Activated T-cell treated with anti-CD3 and anti-CD28 coated beads for 4 hours (primary cell): ENCODE measurements at places on chromosomes 16 and 17.

GRCh38 chr16:28977703-28978662 lies 3.4 kb downstream of the SPNS1 start:
- DNase-seq = no peak

DNA sequence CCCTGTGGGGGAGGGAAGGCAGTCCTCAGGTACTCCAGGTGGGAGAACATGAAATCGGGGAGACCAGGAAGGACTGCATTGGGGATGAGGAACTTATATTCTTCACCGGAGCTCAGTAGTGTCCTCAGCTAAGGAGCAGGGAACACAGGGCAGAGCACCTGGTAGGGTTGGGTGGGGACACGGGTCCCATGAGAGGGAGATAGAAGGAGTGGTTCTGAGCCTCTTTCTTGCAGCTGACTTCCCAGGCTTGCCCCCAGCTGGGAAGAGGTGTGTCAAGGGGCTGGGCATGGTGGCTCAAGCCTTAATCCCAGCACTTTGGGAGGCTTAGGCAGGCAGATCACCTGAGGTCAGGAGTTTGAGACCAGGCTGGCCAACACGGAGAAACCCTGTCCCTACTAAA lies 2.1 kb downstream of the FHOD1 start:
- DNase-seq = no peak

DNA sequence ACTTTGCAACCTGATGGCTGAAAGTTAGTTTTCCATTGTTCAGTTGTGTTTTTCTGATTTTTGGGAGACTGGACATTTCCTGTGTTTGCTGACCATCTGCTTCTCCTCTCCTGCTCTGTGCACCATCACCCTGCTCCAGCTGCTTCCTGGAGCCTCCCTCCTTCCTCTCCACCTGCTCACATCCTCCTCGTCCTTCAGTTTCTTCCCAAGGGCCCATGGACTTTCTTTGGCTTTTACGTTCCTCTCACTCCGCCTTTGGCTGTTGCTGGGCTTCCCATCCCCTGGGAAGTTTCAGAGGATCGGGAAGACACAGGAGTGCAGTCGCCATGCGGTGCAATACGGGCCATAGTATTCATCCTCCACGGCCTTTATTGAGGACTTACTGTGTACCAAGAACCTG lies 61.6 kb downstream of the TNFRSF13B start:
- no peak for DNase-seq

- no peak for DNase-seq
These were observed 16.3 kb upstream of the JPT2 start for GRCh38 chr16:1661826-1662225.

- no peak for DNase-seq
These were observed 26.6 kb downstream of the JPH3 start for GRCh38 chr16:87628940-87629339.

GRCh38 chr17:17766744-17767120 lies 70.1 kb downstream of the SREBF1 start:
- DNase-seq = no peak

DNA sequence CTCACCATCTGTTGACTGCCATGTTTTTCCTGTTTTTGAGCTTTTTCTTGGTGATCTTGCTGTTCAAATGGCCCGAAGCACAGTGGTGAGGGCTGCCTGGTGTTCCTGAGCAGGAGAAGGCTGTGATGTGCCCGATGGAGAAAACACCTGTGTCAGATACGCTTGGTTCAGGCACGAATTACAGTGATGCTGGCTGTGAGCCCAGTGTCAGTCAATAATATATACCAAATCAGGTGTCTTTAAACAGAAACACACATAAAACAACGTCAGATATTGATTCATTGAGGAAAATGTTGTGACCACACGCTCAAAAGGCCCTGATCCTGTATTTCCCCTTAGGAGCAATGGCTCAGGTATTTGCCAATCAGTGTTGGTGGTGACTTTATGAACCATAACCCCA lies 111.7 kb downstream of the SDR42E1 start:
- no peak for DNase-seq

- DNase-seq = no peak
These were observed 1.4 kb upstream of the RSKR start for GRCh38 chr17:28615260-28615940.

GRCh38 chr17:81440511-81441244 lies 45.4 kb downstream of the BAHCC1 start:
- DNase-seq = no peak
